Gastroesophageal sphincter (tissue), 4 donors: ENCODE measurements at places on chromosomes 13 and 19. TPM values are rescaled to one million over a fixed set of nuclear protein-coding genes. Genes with fewer than 3 reads are reported as not detected.

Gene SPACA4
- total RNA-seq, result not detected

Gene MATK
- 1.1 TPM for total RNA-seq

Gene CBARP
- not detected for total RNA-seq

Gene GAPDHS
- not detected for total RNA-seq

GRCh38 chr19:5694167-5694955 is 4.3 kb downstream of the RPL36 start:
- ATAC-seq, result no peak

DNA sequence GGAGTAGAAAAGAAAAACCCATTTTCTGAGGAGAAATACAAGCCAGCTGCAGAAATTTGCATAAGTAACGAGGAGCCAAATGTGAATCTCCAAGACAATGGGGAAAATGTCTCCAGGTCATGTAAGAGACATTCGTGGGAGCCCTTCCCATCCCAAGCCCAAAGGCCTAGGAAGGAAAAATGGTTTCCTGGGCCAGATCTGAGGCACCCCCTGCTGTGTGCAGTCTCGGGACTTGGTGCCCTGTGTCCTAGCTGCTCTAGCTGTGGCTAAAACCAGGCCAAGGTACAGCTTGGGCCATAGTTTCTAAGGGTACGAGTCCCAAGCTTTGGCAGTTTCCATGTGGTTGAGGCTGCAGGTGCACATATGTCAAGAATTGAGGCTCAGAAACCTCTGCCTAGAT is 444.9 kb downstream of the PCDH20 start:
- no peak for ATAC-seq

GRCh38 chr19:1613146-1613545 is 7.9 kb upstream of the UQCR11 start:
- no peak for ATAC-seq

- no peak for ATAC-seq
Observed at GRCh38 chr13:44040818-44041100, 161.1 kb downstream of the LACC1 start.

DNA sequence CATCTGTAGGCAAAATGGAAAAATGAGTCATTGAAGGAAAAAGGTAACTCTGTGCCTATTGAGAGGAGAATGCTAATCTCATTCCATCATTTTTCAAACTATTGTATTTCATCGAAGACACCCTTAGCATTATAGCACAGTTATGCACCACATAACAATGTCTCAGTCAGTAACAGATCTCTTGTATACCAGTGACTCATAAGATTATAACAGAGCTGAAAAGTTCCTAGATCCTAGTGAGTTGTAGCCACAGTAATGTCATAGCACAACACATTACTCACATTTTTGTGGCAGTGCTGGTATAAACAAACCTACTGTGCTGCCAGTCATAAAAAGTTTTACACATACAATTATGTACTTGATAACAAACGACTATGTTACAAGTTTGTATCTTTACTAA is 1077.6 kb downstream of the DIAPH3 start:
- ATAC-seq, result no peak

DNA sequence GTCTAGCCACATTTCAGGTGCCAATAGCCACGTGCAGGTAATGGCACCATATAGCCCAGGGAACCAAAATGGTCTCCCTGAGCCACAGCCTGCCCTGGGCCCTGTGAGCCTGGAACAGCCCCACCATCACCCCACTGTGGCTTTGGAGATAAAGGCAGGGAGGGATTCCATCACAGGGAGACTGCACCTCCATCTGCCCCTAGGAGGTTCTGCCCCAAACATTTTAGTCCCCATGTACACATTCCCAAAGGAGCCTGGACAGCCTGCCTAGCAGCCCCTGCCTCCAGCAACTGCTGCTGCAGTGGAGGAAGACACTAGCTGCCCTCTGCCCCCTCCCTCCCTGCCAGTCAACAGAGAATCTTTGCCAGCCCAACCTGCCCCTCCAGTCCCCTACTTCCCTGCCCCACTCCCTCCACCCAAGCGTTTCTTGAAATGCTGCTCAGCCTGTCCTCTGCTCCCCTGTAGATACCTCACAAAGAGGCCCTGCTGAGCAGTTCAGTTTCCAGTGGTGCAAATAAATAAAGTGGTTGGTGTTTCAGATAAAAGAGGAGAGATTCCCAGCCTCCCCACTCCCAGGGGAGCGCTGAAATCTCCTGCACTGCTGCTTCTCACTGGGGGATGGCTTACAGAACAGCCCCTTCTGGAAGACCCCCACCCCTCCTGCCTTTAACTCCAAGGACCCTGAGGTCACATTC is 921.8 kb downstream of the UQCRFS1 start:
- no peak for ATAC-seq
